COLO829 (cell line): ENCODE measurements at places on chromosomes 3 and 15.
A peak's percentile ranks its signal among the peaks of the same experiment; 100 is the strongest.

- DNase-seq, result no peak
Measured at GRCh38 chr3:174820885-174821284, 38.2 kb upstream of the NAALADL2 start.

GRCh38 chr15:43749690-43750345, 3.6 kb downstream of the PDIA3 start:
- DNase-seq, result no peak

DNA sequence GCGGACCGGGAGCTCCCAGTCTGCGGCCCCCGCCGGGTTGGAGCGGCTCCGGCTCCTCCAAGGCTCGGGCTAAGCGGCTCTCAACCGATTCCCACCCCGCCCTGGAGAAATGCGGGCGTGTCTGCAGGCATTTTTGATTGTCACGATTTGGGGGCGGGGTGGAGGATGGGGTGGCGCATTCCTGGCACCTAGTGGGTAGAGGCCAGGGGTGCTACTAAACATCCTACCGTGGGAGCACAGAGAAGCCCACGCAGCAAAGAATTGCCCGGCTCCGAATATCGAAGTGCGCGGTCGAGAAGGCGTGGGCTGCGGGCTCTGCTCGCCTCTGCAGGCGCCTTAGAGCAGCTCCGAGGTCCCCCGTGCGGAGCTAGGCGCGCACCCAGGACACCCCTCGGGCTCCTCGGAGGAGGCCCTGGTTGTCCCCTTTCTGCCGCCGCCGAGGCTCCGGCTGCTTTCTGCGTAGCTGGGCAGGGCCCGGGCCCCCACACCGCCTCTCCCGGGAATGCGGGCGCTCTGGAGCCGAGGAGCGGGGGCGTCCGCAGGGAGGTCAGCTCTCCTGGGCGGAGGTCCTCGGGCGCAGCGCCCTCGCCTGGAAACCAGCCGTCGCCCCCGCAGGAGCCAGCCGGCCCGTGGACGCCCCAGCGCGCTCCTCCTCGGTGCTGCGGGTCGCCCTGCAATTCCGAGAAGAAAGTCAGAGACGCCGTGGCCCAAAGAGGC, 16.5 kb upstream of the LAMP3 start:
- no peak for DNase-seq

DNA sequence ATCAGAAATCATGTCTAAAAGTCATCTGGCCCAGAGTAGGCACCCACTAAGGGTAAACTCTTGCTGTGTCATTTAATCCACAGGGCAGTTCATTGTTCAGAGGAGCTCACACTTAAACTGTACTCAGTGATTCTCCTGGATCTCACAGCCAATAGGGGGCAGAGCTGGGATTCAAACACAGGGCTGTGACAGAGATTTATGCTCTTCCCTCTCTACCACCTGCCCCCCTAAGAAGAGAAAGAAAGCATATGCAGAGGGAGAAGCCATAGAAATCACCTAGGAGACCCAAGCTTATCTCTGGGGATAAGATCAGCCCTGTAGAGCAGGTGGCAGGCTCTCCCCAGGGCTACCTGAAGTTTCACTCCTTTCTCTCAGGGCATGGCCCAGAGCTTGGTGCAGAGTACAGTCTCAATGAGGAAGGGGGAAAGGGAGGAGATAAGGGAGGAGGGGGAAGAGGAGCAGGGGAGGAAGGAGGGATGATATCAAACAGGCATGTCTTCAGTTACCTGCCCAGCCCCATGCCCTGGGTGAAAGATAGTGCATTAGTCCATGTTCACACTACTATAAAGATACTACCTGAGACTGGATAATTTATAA, 51.8 kb upstream of the ADPGK start:
- DNase-seq, result no peak

DNA sequence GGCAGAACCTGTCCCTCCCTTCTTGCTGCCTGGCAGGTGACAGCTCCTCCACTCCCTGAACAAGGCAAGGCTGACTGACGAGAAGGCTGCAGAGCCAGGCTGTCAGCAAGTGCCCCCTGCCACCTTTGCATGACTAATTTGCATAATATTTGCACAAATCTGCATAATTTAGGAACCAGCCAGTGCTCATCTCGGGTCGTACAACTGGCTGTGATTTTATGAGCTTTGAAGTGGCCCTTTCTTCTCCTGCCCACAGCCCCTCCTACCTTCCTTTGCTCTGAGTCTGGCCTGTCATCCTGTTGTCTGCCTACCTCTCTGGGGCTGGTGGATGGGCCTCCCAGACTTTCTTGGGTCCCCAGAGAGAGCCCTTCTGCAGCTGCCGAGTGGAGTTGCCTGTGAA, 58.9 kb downstream of the LINGO1 start:
- no peak for DNase-seq

DNA sequence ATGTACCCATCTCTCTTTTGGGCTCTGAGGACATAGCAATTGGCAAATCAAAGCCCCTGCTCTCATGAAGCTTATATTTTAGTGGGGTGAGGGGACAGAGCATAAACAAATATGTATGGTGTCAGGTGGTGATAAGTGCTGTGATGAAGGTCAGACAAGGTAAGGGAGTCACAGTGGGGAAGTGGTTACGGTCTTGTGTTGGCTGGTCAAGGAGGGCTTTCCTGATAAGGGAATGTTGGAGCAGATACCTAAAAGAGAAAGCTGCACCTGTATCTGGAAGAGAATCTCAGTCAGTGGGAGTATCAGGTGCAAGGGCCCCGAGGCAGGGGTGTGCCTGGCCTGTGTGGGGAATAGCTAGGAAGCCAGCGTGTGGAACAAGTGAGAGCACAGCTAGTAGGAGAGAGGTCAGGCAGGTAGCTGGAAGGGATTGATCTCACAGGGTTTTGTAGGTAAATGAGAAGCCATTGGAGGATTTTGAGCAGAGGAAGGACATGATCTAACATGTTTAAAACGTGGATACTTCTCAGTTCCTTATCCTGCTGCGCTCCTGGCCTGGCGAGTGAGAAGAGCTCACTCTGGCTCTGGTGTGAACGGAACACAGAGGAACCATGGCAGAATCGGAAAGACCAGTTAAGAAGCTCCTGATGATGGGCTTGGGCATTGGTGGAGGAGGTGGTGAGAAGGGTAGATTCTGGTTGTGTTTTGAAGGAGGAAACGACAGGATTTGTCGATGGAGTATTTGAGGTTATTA, 35.5 kb downstream of the MRAS start:
- DNase-seq, result no peak

GRCh38 chr3:50221051-50221410, 15.0 kb upstream of the GNAI2 start:
- DNase-seq, result no peak

DNA sequence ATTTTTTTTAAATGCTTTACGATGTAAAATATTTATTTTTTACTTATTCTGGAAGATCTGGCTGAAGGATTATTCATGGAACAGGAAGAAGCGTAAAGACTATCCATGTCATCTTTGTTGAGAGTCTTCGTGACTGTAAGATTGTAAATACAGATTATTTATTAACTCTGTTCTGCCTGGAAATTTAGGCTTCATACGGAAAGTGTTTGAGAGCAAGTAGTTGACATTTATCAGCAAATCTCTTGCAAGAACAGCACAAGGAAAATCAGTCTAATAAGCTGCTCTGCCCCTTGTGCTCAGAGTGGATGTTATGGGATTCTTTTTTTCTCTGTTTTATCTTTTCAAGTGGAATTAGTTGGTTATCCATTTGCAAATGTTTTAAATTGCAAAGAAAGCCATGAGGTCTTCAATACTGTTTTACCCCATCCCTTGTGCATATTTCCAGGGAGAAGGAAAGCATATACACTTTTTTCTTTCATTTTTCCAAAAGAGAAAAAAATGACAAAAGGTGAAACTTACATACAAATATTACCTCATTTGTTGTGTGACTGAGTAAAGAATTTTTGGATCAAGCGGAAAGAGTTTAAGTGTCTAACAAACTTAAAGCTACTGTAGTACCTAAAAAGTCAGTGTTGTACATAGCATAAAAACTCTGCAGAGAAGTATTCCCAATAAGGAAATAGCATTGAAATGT, 15.6 kb downstream of the THBS1 start:
- DNase-seq, result no peak

DNA sequence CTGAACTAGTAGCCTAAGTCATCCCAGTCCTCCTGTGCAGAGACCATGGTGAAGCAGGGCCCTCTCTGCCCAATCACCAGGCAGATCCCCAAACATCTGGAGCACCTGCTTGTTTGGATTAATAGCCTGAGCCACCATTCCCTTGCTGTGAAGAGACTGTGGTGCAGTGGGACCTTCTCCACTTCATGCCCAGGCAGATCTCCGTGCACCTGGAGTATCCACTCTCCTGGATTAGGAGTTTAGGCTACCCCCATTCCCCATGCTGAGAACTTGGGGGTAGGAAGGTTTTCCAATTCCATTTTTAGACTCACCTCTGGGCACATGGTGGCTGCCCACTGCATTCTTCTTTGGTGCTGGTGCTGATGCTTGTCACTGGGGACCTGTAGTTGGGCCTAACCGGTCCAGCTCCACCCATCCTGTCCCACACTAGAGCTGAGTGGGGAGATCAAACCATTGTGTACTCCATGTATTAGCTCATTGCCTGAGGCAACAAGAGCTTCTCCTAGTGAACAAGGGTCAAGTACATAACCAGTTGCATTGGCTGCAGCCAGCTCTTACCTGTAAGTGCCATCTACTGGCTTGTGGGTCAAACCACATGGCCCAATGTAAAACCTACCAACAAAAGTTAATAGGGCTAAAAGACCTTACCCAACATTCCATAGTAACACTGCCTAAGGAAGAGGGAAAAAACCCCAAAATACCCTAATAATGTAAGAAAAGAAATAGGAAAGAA, 382.5 kb upstream of the CBLB start:
- DNase-seq, result no peak

- DNase-seq, result no peak
Measured at GRCh38 chr3:135018149-135018923, 223.3 kb downstream of the EPHB1 start.

DNA sequence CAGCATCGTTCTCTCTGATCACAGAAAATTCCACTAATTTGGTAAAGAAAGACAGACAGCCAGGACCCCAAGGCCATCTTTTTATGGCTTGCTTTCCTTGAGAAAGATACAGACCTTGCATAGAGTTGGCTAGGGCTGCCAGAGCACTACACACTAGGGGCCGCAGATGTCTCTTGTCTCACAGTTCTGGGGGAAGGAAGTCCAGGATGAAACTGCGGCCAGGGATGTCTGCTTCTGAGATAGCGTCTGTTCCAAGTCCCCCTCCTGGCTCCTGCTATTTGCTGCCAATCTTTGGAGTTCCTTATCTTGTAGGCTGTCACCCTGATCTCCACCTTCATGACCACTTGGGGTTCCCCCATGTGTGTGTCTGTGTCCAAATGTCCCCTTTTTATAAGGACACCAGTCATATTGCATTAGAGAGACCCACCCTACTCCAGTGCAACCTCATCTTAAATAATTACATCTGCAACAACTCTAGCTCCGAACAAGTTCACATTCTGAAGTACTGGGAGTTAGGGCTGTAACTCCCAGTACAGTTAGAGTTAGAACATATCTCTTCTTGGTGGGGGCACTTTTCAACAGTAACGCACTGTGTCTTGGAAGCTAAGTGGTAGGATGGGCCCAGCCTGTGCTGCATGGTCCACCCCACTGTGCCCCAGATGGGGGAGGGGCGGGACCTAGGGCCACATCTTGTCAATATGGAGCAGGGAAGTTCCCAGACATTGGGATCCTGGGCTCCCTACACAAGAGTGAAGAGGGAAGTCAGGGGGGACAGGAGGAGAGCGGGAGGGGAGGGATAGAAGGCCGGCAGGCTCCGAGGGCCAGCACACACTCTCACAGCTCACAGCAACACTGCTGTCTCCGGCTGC, 42.2 kb downstream of the KLF15 start:
- no peak for DNase-seq

DNA sequence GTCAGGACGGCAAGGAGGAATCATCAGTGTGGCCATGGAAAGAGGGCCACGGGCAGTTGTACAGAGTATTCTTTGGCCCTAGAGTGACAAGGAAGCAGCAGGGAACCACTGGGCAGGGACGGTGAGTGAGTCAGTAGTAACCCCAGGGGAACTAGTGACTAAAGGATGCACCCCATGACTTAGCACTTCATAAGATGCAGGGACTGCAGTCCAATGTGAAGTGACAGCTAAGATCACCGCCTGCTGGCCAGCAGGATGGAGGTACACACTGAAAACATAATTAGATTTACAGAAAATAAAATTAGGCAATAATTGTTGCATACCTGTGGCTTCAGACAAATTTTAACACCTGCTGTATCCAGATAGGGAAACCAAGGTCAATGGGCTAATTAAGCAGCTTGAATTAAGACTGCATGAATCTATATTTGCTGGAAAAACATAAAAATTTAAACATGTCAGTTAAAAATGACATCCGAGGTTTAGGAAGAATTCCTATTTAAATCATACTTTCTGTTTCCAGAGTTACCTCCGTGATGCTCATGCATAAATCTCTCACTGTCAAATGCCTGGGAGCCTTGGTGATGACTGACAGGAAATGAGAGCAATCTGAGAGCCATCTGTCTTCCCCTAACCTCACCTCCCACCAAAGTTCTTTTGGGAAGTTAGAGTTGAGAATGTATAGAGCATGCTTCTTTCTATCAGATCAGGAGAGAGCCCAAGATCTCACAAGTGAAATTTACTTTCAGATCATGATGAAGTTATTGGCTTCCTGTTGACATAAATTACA, 56.5 kb downstream of the DCLK3 start:
- peak; percentile 35 for DNase-seq

GRCh38 chr3:183638101-183638852, 2.9 kb downstream of the KLHL24 start:
- DNase-seq, result no peak

DNA sequence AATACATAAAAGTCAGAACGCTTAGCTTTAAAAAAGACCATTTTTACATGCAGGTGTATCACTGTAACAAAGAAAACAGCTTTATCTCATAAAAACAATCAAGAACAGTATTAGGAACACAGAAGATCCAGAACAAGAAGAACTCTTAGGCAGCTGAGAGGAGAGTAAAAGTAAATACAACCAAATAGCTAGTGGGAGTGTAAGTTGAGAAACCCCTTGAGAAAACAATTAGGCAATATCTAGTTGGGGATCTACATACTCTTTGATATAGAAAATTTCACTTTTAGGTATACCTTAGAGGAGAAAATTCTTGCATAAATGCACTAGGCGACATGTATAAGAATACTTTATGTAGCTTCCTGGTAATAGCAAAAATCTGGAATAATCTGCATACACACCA, 7.5 kb downstream of the TMF1 start:
- DNase-seq, result no peak

DNA sequence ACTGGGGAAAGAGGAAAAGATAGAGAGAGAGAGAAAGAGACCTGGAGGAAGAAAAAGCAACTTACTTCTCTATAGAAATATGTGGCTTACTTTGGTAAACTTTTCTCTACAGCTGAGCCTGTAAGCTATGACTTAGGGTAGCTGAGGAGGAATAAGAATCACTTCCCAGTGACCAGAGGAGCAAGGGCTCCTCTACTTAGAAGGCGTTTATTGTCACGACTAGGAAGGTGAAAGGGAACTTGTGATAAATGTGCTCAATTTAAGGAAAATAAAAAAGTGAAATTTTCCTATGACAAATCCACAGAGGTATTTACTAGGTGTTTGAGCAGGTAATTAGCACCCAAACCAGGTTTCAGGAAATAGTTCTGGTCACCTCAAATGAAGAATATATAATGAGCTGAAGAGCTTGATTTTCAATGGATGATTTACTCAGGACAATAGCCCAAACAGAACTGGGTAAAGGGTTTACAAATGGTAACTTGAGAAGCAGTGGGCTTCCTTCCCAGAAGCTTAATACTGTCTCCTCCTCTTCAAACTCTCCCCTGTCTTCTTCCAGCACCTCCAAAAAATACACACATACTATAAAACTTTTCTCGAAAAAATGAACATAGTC, 46.1 kb downstream of the SOX2 start:
- no peak for DNase-seq

- DNase-seq, result no peak
Measured at GRCh38 chr3:195732940-195733339, 12.2 kb downstream of the MUC20 start.

- DNase-seq, result no peak
Measured at GRCh38 chr3:61847784-61848462, 286.6 kb downstream of the PTPRG start.
